T-helper 2 cell treated with Interferon-gamma antibody and Interleukin-4, amounts not matched to agents 5 μg/mL and 100 μg/mL, for 36 hours (primary cell): ENCODE measurements at places on chromosomes 11 and 22.

GRCh38 chr11:1532606-1533341 is 39.3 kb downstream of the DUSP8 start:
- no peak for DNase-seq
- peaks cover 4% of the 10 kb centered on the region for H3K36me3 ChIP-seq
- H3K27ac ChIP-seq = no peak overlapping the region
- H3K4me3 ChIP-seq = no peak overlapping the region
- H3K4me1 ChIP-seq = peaks cover 2% of the 10 kb centered on the region

- H3K4me1 ChIP-seq = peaks cover 2% of the 10 kb centered on the region
- DNase-seq = no peak
- no peak overlapping the region for H3K27ac ChIP-seq
- H3K36me3 ChIP-seq = no peaks in the 10 kb centered on the region
- H3K4me3 ChIP-seq = no peak overlapping the region
These were observed 34.9 kb downstream of the RPL27A start for GRCh38 chr11:8717544-8717875.

DNA sequence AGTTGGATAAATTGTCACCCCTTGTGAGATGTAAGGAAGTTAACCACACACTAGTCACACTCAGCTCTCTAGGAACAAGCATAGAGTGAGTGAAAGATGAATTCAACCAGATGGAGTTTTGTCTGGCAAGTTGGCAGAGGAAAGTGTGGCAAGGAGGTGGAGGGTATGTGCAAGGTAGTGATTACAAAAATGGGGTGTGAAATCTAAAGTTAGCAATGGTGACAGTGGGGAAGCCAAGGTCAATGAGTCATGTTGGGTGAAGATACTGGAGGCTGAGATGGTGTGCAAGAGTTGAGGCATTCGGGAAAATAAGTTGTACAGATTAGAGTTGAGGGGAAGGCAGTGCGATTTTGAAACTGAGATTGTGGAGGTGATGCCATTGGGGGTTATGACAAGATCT is 33.7 kb downstream of the MRGPRX2 start:
- H3K4me3 ChIP-seq = no peak overlapping the region
- peaks cover 2% of the 10 kb centered on the region for H3K27me3 ChIP-seq
- H3K27ac ChIP-seq = no peak overlapping the region
- no peaks in the 10 kb centered on the region for H3K36me3 ChIP-seq
- no peak for DNase-seq
- peaks cover 4% of the 10 kb centered on the region for H3K4me1 ChIP-seq

- no peak for DNase-seq
- no peaks in the 10 kb centered on the region for H3K4me1 ChIP-seq
- no peak overlapping the region for H3K4me3 ChIP-seq
- no peak overlapping the region for H3K27ac ChIP-seq
- no peaks in the 10 kb centered on the region for H3K36me3 ChIP-seq
These were observed 419.2 kb downstream of the TENM4 start for GRCh38 chr11:79021601-79022000.
